ENCODE measurements at places on chromosomes 6 and 20. TPM values are rescaled to one million over a fixed set of nuclear protein-coding genes. Genes with fewer than 3 reads are reported as not detected.

GRCh38 chr20:20286061-20286460 is 81.8 kb upstream of the INSM1 start:
- no peak for DNase-seq

- no peak for DNase-seq
Observed at GRCh38 chr6:3911614-3912336, 62.6 kb downstream of the FAM50B start.

- no peak for DNase-seq
Observed at GRCh38 chr20:15875446-15875845, 697.8 kb downstream of the KIF16B start.

FAM83C gene
- polyA plus RNA-seq: not detected

GRCh38 chr20:43387737-43388136 is 70.0 kb upstream of the SRSF6 start:
- no peak for DNase-seq

- peak; percentile 76 for DNase-seq
Observed at GRCh38 chr20:25042531-25043498, 15.1 kb downstream of the ACSS1 start.

DNA sequence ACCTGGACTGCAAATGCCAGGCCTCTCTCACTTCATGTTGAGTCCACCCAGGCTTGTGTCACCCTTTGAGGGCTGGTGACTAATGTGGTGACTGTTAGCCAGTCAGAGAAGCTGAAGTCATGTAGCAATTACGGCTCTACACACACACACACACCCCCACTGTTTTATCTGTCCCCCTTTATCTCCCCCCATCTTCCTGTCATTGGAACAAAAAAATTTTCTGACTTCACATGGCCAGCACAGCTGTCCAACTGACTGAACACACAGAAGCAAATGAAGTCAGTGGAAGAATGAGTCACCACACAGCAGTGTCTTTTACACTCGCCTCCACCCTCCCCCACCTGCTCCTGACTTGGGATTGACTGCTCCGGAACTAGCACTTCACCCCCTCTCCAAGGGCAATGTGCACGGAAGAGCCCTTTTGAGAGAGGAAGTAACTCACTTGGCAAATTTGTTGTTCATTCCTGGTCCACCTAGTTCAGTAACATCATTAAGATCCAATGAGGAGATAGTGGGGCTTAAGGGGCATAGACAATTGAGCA is 198.0 kb downstream of the RNF144B start:
- no peak for DNase-seq
